T-helper 9 cell (primary cell): ENCODE measurements at places on chromosomes 6 and 20.

GRCh38 chr20:4740774-4741431, 19.2 kb downstream of the PRND start:
- peak; percentile 63 for DNase-seq

DNA sequence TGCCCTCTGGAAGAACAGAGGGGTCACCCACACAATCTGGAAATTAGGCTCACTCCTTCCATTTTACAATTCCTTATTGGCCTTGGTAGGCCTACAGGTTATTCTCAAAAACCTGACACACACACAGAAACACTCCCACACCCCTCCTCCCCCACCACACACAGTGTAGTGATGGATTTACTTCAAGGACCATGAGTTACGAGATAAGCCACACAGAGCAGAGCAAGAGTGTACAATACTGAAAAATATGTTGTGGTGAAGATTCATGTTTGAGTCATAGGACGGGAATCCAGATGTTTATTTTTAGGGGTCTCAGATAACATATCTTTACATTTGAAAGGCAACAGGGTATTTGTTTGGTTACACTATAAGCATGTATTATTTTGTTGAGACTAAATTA, 291.9 kb downstream of the PLCB1 start:
- no peak for DNase-seq

GRCh38 chr20:2365666-2366065, 15.0 kb upstream of the TGM6 start:
- no peak for DNase-seq

GRCh38 chr6:121619013-121619412, 183.6 kb downstream of the GJA1 start:
- DNase-seq = no peak

DNA sequence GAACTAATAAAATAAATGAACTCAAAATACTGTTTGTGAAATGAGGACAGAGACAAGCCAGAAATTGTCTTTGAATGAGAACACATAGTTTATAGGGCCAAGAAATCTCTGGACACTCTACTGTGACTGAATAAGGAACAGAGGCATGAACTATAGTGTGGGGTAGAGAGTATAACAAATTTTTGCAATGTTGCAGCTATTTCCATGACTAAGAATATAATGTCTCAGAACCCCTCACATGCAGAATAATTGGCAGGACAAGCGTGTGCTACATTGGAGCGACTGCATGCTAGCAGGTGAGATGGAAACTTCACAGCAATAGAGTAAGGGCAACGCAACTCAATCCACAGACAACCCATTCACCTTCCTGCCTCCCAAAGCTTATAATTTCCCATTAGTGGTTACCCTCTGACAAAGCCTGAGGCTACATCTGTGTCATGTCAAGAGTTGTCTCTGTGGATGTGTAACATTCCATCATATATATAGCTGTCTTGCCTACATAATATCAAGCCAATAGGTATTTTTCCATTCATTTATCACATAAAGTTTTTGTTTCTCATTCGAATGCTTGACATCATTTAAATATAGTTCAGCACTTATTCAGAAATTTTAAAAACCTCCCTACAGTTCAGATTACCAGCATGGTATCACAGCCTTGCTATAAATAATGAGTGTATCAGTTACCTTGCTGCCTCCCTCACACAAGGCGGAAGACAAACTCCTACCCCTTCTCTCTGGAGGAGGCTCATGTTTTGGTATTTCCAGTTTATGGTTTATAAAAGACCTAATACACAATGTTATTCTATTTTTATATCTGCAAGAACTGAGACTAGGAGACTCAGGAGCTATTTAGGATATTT, 47.9 kb upstream of the ECHDC1 start:
- DNase-seq = no peak

DNA sequence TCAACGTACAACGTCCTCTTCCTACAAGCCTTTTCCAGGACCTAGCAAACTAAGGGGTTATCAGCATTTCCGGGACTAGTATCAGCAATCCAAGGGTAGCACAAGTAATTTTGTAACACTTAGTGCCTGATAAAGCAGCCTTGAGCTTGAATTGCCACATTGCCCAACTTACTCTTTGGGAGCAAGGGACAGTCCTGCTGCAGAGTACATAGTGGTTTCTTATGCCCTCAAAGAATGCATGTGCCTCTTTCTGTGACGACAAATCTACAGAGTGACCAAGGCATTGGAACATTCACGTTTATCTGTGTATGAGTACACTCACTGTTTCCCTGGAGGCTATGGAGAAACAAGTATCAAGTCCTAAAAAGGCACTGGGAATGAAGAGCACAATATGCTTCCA, 3.2 kb upstream of the ID4 start:
- DNase-seq = no peak

- DNase-seq = no peak
Observed at GRCh38 chr6:108587258-108588059, 26.7 kb downstream of the FOXO3 start.

- DNase-seq = no peak
Observed at GRCh38 chr6:17013701-17014100, 88.1 kb upstream of the STMND1 start.

- DNase-seq = no peak
Observed at GRCh38 chr20:16158976-16159286, 414.3 kb downstream of the KIF16B start.

DNA sequence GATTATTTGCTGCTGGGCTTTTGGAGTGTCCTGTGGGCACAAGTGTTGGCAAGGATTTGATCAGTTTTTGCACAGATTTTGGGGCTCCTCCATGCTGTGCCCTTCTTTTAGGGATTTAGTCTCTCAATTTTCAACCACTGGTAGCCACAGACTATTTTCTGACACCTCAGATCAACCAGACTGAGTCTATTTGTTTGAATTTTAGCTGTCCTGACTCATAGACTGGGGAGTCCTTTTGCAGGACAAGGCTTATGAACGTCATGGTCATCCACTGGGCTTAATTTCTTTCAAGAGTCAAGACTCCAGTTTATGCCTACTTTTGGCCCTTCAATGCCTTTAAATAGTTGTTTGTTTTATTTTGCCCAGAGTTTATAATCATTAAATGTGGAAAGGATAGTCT, 59.3 kb downstream of the BCKDHB start:
- DNase-seq = no peak

GRCh38 chr6:42771741-42772100, 10.1 kb upstream of the BICRAL start:
- DNase-seq = no peak

DNA sequence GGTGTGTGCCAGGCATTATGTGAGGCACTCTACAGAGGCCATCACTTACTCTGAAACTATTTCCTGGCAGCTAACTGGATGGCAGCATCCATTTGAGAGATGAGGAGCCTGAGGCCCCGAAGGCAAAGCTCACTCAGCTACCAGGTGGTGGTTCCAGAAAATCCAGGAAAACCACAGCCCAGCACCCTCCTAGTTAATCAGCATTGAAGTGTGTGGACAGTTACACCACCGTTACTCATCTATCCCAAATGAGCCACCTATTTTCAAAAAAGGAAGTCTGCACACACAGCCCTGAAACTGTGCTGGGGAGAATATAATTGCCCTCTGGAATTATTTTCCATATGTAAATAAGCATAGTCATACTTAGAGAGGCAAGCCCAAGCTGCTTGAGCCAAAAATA, 67.4 kb downstream of the CNBD2 start:
- DNase-seq = no peak

DNA sequence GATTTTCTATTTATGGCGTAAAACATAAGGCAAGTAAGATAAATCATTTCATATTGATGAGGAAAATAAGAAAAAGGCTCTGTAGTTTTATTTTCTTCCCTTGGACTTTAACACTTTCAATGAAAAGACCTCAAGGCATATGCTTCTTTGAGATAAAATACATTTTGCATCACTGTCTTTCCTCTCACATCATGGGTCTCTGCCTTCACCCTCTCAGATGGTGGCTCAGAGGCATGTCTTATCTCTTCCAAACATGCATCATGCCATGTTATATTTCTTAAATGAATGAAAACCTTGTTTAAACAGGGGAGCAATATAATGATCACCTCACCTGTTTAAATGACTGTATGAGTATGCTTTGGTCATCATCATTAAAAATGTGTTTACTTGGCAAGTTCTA, 59.3 kb downstream of the PRL start:
- DNase-seq = no peak

- peak; percentile 18 for DNase-seq
Observed at GRCh38 chr20:13231031-13231752, 10.1 kb downstream of the ISM1 start.

DNA sequence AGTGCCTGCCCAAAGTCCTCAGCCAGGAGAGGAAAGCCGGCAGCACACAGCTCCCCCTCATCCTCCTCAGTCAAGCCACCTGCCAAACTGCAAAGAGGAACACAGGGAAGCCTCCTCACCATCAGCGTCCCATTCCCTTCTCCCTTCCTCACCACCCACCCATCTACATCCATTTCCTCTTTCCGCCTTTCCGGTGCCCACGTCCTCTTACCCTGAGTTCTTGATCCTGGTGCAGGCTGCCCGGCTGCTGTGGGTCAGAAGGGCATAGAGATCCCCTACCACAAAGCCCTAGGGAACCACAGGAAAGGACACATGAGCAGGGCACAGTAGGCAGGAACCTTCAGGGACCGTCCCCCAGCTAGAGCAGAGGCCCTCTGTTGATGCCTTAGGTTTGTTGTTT, 6.0 kb downstream of the GNMT start:
- no peak for DNase-seq

GRCh38 chr20:39528436-39528835, 566.3 kb downstream of the DHX35 start:
- DNase-seq = no peak

- no peak for DNase-seq
Observed at GRCh38 chr6:12621754-12622153, 94.8 kb upstream of the PHACTR1 start.

- no peak for DNase-seq
Observed at GRCh38 chr6:156113631-156114030, 658.0 kb upstream of the NOX3 start.

GRCh38 chr6:41428996-41429421, 93.6 kb downstream of the NCR2 start:
- no peak for DNase-seq

DNA sequence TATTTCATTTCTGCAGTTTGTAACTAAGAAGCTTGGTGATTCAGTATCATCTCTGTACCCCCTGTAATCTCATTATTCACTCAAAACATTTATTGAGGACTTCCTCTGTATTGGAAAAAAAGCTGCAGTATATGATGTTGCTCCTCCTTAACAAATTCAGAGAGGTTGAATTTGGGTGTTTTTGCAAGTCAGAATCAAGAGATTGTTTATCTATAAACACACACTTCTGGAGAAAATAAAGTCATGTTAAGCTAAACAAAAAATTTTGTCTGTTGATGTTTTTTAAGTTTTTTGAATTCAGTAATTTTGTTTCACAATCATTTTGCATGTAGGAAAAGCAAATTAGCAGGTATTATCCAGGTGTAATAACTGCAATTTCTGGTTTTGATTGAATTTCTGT, 11.4 kb upstream of the RHAG start:
- DNase-seq = no peak
